ENCODE measurements at places on chromosomes 6 and 20. TPM values are rescaled to one million over a fixed set of nuclear protein-coding genes. Genes with fewer than 3 reads are reported as not detected.

NCOA7 gene
- 35.7 TPM for total RNA-seq

LST1 gene
- 8.9 TPM for total RNA-seq

CST4 gene
- total RNA-seq: not detected

MAS1 gene
- total RNA-seq: not detected

MAS1L gene
- total RNA-seq: not detected

GRCh38 chr6:169568314-169569087 lies 133.3 kb downstream of the WDR27 start:
- DNase-seq: no peak

VSTM2L gene
- not detected for total RNA-seq

CRISP2 gene
- not detected for total RNA-seq

DNA sequence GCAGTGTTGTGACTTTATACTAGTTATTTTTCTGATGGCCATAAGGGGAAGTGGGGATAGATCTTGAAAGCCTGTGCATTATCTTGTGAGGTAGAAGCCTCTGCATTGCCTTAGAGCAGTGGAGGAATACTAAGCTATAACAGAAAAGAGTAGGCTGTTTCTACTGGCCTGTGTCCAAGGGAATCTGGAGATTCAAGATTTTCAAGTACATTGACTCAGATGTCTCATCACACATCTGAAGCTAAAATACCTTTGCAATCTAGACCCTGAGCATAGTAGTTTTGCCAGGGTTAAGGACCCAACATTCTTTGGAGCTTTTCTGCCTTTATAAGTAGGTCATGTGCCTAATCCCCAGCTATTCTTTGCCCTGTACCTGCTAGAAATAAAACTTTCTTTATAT lies 272.3 kb downstream of the TENT5A start:
- no peak for DNase-seq

DNA sequence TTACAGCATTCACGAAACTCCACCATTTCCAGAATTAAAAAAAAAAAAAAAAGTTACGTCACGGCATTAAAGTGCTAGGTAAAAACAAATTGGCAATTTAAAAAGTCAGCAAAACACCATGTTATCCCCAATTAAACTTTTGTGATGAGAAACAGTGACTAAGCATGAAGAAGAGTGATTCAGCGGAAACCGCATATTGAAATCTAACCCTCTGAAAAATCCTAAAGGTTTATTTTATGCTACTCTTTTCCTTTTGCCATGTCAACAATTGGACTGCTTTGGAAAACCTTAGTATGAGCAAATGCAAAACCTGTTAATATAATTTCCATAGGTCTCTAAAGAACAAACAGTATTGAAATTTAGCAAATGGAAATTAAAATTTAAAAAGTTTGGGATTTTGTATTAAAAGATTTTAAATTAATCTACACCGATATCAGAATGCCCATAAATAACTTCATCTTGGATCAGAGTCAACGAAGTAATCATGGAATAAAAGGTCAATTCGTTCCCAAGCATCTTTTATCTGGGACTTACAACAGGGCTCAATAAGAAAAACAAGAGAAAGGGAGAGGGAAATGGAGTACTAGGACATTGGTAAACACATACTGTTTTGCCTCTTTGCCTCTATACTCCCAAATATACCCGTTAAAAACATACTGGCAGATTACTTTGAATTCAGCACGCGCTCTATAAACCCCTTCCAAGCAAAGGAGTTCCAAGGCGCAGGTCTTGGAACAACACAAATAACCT lies 1.1 kb downstream of the FBXO30 start:
- DNase-seq: peak; percentile 21

RHAG gene
- total RNA-seq: not detected

DNA sequence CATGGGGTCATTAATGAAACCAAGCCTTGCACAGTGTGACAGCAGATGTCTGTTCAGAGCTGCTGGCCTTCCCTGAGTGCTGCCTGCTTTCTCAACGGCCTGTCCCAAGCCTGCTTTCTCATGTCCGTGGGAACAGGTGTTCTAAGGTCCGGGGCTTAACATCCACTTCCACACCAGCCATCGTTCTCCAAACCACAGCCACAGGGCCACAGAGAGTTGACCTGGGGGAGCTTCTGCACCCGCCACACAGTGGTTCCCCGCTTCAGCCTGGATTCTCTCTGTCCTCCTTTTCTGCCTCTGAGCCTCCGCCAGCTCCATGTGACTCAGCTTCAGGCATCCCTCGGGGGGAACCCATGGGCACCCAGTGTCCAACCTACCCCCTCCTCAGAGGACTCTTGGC lies 26.9 kb upstream of the PPP1R3G start:
- no peak for DNase-seq
